Inflammatory macrophage (primary cell): ENCODE measurements at places on chromosomes 12 and 14.

GRCh38 chr14:91752961-91753360 is 21.1 kb upstream of the CATSPERB start:
- no peak for DNase-seq

DNA sequence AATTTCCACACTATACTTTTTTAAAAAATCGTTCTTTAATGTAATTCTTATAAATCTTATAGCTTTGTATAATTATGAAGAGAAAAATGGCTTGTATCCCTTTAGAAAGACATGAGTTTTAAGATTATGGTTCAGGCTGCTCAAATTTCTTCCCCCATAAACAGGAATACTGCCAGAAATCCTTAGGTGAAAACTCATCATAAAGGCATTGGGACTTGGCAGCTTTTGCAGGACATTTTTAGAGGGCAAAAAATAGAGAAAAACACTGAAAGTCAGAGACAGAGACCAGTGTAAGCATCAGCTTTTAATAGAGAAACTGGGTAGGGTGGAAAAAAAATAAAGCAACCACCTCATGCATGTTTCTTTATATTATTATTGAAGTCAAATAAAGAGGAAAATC is 29.1 kb downstream of the LRRK2 start:
- no peak for DNase-seq

- DNase-seq, result no peak
Measured at GRCh38 chr12:14214495-14214894, 151.0 kb upstream of the ATF7IP start.

DNA sequence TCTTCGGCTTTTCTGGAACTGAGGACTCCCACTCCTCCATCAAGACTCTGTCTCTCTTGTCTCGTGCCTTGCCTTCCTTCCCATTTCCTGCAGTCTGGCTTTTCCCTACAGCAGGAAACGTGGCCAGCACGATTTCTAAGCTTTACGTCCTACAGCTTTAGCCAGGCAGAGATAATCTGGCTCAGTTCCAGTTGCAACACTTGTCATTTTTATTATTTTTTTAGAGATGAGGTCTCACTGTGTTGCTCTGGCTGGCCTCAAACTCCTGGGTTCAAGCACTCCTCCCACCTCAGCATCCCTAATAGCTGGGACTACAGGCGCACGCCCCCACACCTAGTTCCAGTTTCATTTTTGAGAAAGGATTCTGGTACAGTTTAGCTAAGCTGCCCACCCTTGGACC is 19.9 kb downstream of the CALM1 start:
- DNase-seq, result no peak

DNA sequence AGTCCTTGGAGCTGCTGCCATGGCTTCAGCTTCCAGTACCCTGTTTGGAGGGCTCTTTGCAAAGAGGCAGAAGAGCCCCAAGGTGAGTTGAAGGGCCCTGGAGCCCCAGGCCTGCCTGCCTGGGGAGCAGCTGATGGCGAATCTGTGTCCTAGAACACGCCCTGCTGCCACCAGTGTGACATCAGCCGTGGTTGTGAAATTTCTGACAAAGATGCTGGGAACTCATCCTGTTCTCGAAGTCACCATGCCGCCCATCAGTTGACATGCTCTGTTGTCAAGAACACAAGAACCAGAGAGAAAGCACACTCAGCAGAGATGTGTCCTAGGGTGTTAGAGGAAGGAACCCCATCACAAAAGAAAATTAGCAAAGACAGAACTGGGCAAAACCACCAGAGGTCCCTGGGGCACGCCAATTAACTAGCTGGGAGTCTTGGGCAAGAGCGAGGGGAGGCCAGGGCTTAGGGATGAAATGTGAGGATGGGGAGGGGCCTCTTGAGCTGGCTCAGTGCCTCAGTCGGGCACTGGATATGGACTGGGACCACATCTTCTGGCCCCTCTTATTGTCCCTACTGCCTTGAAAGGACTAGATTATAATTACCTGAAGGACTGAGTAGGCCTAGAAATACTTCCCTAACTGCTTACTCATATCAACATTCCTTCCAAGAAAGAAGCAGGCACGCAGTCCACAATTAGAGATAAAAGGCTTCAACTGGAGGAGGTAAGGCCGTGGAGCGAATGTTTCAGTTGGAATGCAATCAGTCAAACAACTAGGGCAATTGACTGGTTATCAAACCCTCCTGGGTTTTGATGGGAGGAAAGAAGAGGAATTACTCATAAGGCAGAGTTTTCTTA is 163.1 kb downstream of the CACNA1C start:
- DNase-seq, result no peak

GRCh38 chr12:80869264-80869663 is 68.5 kb downstream of the LIN7A start:
- no peak for DNase-seq

DNA sequence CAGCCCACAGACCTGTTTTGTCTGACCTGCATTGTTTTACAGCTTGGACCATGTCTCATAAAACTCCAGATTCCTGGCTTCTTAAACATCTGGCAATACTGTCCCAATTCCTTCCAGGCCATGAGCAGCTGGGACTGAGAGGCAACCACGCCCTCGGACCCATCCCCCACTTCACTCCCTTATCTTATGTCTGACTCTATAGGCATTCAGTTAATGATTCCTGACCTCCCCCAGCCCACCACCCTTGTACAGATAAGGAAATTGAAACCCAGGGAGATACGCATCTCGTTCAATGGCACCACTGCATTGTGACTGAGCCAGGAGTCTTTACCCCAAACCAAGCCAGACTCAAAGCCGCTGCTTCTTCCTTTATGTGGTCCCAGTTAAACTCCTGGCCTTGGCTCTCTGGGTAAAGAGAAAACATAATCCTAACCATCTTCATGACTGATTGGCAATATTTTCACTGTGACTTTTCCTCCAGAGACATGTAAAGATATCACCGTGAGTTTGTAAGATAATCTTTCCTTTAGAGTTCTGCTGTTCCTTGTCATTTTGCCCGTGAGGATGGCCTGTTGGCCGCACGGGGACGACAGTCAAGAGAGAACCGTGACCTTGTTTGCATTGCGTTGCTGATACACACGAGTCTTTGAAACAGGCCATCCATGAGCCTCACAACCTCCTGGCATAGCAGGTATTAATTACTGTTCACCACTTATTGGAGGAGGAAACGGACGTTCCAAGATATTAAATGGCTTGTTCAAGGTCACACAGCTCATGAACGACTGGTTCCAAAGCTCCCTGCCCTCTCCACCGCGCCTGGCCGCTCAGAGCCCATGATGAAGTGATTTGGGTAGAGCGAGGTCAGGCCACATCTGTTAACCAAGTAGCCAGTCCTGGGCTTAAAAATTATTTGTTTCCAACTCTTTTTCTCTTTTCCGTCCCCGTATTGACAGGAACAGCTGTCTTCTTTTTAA is 39.4 kb downstream of the MAP1LC3B2 start:
- DNase-seq, result no peak
